ENCODE measurements at places on chromosomes 12 and 14.

DNA sequence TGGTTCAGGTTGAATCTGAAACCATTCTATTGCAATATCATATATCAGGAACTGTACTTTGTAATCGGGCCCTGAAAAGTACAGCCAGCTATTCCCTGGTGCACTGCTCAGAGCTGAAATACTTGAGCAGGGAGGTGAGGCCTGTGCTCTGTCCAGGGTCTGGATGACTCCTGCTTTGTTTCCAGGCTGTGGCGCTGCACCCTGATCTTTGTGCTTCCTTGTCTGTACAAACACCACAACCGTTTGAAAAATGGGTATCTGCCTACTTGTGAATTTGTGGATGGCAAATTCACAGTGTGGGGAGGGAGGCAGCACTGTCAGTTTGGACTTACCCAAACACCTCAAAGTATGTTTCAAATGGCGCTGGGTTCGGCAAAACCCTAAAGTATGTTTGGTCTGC, 155.4 kb upstream of the FAR2 start:
- DNase-seq, result peak; percentile 8

- no peak for DNase-seq
Measured at GRCh38 chr12:67271976-67272375, 2.8 kb downstream of the CAND1 start.

- peak; percentile 95 for DNase-seq
Measured at GRCh38 chr12:121793838-121794533, 498 bp upstream of the RHOF start.

DNA sequence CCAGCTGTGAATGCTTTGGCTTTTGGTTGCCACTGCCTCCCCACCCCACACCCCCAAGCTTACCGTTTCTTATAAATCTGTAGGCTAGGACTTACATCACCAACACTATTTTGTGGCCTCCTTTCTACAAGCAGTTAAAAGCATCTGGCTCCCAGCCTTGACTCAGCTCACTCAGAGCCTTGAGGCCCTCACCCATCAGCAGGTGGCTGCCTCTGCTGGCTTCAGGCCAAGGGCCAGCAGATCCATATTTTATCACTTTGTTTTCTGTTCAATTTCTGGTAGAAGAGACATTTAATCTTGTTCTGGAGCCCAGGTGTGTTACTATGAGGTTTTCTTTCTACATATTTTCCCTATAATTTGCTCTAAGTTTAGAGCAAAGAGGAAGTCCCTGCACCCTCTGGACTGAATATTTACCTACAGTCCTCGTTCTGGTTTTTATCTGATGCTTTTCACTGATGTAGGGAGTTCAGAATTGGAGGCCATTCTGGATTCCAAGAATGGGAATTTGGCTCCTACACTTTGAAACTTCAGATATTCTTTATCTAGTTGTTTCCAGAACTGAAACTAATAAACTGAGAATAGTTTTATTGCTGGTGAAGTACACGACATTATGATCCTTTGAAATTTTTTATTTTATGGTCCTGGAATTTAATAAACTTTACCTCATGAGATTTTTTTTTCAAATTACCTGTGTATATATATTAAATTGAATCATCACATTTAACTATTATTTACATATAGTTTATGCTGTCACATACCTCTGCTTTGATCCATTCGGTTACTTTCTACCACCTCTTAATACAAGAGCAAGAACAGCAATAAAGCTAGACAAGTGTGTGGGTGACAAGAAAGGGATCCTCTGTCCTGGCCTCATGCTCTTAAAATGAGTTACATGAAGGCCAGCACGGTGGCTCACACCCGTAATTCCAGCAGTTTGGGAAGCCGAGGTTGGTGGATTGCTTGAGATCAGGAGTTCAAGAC, 22.2 kb downstream of the PLBD1 start:
- no peak for DNase-seq

- DNase-seq, result no peak
Measured at GRCh38 chr14:45136399-45136798, 669 bp downstream of the FANCM start.

DNA sequence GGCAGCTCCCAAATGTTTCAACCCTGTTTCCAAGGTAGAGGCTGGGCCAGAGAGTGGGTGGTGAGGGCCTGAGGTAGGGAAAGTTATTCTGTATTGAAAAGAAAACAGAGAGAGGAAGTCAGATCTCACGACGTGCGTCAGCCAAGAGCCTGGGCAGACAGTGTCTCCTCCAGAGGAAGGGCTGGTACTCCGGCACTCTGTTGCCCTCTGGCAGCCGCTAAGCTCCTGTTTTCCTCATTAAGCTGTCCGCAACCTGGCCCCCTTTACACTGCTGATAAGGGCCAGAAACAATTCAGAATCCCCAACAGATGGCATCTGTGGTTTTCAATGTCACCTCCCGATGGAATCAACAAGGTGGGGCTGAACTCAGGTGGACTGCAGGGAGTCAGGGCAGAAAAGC, 26.0 kb upstream of the LTBP2 start:
- peak; percentile 57 for DNase-seq

DNA sequence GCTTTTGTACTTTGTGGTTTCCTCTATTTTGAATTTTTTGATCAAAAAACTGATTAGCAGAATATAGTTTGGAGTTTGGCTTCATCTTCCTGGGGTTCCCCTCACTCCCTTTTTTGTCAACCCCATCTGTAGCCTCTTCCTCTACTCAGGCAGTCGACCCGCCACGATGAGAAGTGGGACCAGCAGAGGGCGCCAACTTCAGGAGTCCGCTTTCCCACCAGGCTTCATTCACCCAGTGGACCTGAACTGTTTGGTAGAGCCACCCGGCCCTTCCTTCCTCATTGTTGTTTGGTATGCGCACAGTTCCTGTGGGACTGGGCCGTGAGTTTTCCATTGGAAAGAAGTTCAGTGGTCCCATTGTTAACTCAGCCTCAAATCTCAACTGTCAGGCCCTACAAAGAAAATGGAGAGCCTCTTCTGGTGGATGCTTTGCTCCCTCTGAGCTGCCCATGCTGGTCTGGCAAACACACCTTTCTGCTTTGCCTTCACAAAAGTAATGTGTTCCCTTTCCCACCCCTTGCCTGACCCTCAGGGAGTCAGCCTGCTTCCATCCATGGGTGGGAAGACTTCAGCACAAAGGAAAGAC, 21.7 kb downstream of the TMBIM6 start:
- DNase-seq, result peak; percentile 75

DNA sequence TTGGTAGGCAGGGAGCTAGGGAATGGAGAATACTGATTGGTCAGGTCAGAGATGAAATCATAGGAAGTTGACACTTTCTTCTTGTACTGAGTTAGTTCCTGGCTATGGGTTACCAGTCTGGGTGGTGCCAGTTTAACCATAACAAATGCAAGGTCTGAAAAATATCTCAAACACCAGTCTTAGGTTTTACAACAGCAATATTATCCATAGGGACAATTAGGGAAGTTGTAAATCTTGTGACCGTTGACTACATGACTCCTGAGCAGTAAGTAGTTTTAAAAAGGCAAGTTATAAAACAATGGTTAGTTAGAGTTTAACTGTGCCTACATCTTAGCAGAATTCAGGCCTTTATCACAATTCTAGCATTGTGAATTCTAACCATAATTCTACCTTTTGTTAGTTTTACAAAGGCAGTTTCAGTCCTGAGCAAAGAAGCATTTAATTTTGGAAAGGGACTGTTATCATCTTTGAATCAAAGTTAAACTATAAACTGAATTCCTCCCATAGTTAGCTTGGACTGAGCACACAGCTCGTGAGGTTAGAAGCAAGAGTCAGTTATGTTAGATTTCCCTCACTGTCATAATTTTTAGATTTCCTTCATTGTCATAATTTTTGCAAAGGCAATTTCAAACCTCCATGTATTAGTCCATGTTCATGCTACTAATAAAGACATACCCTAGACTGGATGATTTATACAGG, 19.7 kb upstream of the MON2 start:
- no peak for DNase-seq

- DNase-seq, result no peak
Measured at GRCh38 chr14:102775855-102776760, 1.1 kb upstream of the TRAF3 start.

DNA sequence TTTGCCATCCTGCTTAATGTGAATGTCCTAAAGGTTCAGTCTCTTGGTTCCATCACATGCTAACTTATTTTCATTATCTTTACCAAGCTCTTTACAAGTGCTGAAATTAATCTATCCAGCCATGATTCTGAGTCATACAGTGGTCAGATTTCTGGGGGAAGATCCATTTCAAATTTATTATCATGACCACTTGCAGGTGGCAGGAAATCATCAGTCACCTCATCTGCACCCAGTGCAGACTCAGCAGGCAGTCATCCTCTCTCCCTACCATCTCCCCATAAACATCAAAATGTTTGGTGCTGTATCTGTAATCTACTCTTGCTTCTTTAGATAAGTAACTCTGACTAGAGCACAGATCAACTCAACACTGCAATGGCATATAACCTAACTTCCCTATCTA, 23.5 kb downstream of the ATG14 start:
- DNase-seq, result no peak

DNA sequence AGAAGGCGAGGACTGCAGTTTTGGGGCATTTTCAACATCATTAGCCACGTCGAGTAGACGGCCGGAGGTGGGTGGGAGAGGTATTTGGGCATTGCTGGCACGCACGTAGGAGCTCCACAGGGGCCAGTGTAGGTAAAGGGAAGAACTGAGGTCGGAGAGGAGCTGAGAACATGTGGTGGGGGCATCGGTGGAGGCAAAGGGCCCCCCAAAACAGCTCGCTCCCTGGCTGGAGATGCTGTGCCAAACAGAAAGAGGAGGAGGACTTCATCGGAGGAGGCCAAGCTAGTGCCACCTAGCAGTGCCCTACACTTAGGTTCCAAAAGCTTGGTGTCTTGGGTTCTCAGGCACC, 52.0 kb upstream of the PPP2R5C start:
- DNase-seq, result no peak

DNA sequence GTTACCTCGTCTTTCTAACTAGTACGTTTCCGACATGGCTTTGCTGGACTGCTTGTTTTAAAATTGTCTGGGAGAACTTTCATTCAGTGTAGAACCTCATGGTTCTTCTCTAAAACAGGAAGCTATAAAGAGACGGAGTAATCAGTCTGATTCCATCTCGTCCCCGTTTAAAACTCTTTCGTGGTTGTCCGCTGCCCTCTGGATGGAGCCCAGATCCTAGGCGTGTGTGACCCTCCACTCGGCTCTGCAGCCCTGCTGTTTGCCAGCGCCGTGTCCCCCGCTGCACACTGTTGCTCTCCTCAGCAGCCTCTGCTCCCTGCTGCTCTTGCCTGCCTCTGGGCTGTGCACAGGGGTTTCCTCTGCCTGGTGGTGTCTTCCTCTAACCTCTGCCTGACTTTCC, 50.2 kb downstream of the SLC8B1 start:
- no peak for DNase-seq

GRCh38 chr12:104668274-104668718, 211.5 kb downstream of the CHST11 start:
- peak; percentile 48 for DNase-seq

DNA sequence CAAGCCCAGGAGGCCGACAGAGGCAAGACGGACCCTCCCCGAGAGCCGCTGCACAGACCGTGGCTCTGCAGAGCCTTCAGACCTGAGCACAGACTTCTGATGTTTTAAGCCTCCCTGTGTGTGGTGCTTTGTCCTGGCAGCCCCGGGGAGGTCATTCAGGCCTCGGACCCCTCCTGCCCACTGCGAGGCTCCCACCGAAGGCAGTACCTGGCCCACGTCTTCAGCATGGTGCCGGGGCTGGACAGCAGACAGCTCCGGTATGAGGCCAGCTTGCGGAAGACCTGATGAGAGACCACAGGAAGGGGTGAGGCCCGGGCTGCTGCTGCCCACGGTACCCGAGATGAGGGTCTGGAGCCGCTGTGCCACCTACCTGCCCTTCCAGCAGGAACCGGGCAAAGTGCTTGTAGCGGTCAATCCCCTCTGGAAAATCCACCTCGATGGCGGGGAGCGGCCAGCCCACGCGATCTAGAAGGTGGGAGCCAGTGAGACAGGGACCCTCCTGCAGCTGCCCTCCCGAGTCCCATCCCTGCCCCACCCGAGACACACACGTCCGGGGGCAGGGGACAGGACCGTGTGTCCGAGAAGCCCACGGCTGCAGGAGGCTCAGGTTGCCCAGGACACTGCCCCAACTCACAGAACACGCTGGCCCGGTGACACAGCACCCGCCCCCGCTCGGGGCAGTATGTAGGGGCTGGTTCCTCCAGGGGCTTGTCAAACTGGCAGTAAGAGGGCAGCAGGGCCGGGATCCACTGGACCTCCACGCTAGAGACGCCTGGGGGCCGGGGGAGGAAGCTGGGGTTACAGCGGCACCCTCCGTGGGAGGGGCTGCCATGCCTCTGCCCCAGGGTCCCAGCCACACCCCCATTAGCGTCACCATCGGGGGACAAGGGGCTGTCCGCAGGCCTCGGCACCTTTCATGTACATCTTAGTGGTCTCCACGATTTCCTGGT, 35.6 kb upstream of the UBC start:
- no peak for DNase-seq

- DNase-seq, result no peak
Measured at GRCh38 chr14:104957146-104958113, 20.7 kb downstream of the AHNAK2 start.

- DNase-seq, result peak; percentile 83
Measured at GRCh38 chr12:2395354-2395977, 342.7 kb downstream of the CACNA1C start.

DNA sequence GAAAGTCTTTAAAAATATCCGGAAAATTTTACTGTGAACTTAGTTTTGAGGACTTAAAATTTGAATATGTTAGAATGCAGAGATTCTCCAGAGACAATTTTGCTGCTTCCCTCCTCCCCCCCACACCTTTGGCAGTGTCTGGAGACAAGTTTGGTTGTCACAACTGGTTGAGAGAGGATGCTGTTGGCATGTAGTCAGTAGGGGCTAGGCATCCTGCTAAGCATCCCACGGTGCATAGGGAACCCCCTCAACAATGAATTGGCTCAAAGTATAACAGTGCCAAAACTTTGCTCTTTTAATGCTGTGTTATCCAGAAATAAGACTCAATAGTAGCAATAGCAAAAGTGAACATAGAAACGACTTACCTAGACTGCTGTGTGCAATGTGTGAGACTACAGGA, 3.6 kb downstream of the SRSF5 start:
- no peak for DNase-seq

DNA sequence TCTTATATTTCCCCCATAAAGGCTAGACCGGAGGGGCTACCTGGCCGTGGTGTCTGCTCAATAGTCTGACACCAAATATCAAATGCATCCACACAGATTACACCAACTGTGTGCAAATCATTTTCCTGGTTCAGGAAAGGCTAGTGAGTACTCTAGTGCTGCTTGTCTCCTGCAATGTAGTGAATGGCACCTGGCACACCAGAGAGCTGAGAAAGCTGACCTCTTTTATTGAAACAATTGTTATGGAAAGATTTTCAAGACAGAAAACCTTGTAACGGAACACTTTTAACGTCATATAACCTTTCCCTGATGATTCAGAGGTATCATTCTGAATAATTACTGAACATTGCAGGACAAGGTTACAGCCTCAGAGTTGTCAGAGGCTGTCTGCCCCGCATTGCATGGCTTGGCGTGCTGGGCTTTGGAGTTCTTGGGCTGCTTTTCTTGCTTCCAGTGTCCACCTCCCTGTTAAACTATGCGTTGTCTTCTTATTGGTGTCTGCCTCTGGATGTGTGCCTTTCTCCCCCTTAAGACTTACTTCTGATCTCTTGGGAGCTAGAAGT, 40.7 kb upstream of the HDAC7 start:
- no peak for DNase-seq

All from mesendoderm (in vitro differentiated cells).